RWPE1 (cell line): ENCODE measurements at places on chromosomes 2 and 18.

- no peak for DNase-seq
Observed at GRCh38 chr2:47984041-47984440, 77.7 kb upstream of the FBXO11 start.

- no peak for DNase-seq
Observed at GRCh38 chr2:161199912-161200701, 39.9 kb downstream of the TANK start.

DNA sequence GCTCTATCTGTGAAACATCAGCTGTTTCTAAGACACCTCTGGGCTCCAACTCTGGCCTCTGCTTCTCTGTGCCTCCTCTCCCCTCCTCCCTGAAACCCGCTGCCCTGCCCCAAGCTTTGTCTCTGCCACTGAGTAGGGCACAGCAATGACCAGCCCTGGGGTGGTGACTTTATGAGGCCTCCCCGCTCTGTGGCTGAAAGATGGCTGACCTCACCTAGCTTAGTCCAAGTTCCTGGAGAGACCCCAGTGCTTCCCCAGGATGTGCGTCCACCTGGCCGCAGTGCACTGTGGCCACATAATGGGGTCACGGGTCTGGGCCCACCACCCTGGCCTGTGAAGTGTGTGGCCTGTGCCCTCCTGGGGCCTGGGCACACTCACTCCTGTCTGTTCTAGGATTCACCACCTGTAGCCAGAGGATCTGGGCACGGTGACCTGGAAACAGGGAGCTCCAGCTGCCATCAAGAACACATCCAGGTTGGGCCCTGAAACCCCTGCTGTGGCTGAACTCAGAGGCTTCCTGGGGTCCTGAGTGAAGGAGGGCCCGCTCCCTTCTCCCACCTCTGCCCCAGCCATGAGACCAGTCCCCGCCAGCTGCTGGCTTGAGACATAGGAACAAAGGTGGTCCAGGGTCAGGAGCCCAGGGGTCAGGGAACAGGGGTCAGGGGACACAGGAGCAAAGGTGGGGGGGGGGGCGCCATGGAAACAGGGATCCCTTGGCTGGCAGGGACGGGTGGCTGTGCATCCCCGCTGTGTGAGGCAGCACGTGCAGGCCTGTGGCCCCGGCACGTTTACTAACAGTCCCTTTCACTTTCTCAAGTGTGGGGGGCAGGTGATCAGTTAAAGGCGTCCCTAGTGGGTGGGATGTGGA is 29.3 kb upstream of the OTOS start:
- no peak for DNase-seq

- no peak for DNase-seq
Observed at GRCh38 chr2:108428286-108429009, 20.6 kb upstream of the GCC2 start.

DNA sequence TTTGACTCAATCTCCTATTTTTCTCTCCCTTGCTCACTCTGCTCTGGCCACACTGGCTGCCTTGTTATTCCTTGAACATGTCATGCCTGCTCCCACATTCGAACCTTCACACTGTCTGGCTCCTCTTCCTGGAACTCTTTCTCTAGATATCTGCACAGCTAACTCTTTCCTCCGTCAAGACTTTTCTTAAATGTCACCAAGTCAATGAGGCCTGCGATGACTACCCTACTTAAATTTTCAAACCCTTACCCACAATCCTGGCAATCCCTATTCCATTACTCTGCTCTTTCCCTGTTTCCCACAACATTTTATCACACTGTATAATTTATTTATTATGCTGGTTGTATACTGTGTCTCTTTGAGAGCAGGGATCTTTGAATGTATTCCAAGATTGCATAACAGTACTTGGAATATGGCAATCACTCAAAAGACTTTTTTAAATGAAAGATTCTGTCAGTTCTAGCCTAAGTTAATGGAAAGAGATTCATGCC is 206.2 kb downstream of the SRBD1 start:
- no peak for DNase-seq

- no peak for DNase-seq
Observed at GRCh38 chr18:55085557-55086285, 126.5 kb upstream of the CCDC68 start.

- no peak for DNase-seq
Observed at GRCh38 chr2:60608679-60609078, 55.2 kb upstream of the BCL11A start.

- DNase-seq = no peak
Observed at GRCh38 chr2:202589582-202589949, 45.2 kb upstream of the FAM117B start.

- DNase-seq = no peak
Observed at GRCh38 chr2:157840568-157841156, 35.5 kb downstream of the ACVR1 start.

DNA sequence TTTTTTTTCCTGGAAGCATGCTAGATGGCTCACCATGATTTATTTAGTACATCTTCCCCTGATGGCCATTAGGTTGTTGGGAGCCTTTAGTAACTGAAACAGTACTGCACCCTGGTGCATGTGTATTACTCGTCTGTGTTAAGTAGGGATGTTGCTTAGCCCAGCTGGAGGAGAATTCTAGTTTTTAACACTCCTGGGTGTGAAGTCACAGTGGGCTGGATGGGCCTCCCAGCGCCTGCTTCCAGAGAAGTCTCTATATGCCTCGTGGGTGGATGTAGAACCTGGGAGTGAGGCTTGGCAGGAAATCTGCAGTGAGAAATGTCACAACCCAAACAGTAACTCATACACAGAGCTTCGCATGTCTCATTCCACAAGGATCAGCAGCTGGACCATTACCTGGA is 28.9 kb upstream of the NT5DC4 start:
- no peak for DNase-seq

- DNase-seq = no peak
Observed at GRCh38 chr2:102224824-102225739, 38.3 kb downstream of the IL1RL2 start.

GRCh38 chr2:120778244-120778643 is 42.6 kb downstream of the GLI2 start:
- DNase-seq = no peak

DNA sequence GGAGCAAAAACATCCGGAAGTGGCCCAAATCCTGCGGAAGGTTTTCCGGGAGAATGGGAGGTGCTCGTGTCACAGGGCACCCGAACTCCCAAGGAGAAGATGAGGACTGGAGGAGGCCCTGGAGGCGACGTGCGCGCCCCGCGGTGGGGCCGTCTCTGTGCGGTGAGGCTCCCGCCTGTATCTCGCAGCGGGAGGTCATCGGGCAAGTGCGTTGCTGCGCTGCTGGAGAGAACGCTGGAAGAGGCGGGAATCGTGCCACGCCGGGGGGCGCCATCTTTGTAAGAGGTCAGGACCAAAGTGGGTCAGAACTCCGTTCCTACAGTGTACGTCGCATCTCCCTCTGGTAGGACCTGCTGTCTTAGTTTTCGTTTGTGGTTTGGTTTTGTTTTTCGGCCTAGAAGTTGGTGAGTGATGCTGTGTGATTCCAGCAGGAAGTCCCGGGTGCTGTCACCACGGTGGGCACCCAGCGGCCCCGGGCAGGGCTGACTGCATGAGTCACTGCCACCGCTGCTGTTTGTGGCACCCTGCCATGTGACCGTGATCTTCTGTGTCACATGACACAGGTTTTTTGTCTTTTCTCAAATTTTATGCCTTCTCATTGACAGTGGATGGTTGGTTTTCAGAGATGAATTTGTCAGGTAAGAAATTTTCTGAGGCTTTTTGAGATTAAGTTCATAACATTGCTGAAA is 21.5 kb upstream of the ATP9B start:
- no peak for DNase-seq

- DNase-seq = no peak
Observed at GRCh38 chr2:108637304-108637669, 82.0 kb upstream of the RANBP2 start.
